ENCODE measurements at places on chromosomes 5 and 9.

- DNase-seq, result peak; percentile 32
These were observed 681 bp downstream of the MAN2A1 start for GRCh38 chr5:109690242-109690974.

DNA sequence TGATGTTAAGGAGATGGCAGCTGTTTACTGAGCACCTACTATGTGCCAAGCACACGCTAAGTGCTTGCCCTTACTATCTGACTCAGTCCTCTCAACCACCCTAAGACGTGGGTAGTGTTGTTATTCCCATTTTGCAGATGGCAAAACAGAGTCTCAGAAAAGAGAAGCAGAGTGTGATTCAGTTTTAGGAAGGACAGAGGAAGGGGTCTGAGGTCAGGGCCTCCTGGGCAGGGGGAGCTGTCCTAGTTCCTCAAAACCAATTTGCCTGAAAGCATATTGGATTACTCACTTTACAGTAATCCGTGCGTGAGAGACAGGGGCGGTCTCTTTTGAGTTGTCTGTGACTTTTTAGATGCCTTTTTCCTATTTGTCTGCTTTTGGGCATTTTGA, 23.2 kb downstream of the DNM1 start:
- DNase-seq, result no peak

GRCh38 chr5:55234121-55234700, 803 bp upstream of the CCNO start:
- no peak for DNase-seq

DNA sequence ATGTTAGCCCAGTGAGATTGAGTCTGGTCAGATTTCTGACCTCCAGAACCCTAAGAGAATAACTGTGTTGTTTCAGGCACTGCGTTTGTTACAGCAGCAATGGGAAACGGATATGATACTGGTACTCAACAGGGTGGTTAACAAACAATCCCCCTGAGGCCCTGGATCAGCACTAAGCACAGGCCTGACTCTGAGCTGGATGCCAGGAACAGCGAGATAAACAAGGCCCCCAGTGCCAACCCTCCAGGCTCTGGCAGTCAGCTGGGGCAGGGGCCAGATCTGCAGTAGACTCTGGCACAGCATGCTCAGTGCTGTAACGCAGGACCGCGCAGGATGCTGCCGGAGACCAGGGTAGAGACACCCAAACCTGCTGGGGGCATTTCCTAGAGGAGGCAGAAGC, 22.1 kb downstream of the CPLX2 start:
- no peak for DNase-seq

GRCh38 chr5:110752953-110753352, 14.1 kb downstream of the SLC25A46 start:
- no peak for DNase-seq

- no peak for DNase-seq
These were observed 446.0 kb downstream of the ISL1 start for GRCh38 chr5:51829230-51829629.

- DNase-seq, result no peak
These were observed 40.0 kb upstream of the CACNA1B start for GRCh38 chr9:137837345-137838278.

DNA sequence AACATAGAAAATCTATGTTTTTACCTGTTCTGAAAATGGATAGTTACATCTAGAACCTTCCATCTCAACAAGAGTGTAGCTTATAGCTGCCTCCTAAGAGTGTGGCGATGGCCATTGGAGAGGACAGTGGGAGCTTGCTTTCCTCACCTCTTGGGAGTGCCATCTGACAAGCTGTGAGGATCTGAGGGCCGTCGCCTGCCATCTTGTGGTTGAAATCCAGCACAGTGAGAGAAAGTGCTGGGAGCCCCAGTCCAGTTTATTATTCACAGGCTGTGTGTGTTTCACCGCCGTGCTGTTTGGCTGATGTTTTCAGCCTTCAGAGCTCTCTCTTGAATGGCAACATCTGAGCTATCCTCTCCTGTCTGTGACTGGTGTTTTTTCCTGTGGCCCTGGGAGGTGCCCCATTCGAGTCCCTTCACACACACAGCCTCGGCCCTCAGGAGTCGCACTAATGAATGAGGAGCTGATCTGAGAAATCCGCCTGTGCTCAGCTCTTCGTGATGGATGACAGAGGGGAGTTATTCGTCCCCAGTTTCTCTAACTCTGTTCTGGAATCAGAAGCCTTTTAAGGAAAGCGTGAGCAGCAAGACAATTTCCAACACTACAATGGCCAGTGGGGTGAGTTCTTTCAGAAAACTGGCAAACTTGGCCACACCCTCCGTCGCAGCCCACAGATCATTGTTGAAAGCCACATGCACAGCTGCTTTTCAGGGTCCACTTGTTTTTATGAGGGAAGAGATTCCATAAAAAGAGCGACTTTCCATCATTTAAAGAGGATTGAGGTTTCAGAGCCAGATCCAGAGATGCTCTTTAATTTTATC, 170.3 kb downstream of the PDZD2 start:
- DNase-seq, result no peak

GRCh38 chr5:133289686-133290367, 238.0 kb downstream of the HSPA4 start:
- no peak for DNase-seq

GRCh38 chr9:20043461-20043860, 254.6 kb upstream of the SLC24A2 start:
- no peak for DNase-seq

- no peak for DNase-seq
These were observed 3.8 kb upstream of the SYNPO start for GRCh38 chr5:150636391-150637244.

GRCh38 chr9:109535365-109535764, 37.3 kb upstream of the PTPN3 start:
- DNase-seq, result no peak

DNA sequence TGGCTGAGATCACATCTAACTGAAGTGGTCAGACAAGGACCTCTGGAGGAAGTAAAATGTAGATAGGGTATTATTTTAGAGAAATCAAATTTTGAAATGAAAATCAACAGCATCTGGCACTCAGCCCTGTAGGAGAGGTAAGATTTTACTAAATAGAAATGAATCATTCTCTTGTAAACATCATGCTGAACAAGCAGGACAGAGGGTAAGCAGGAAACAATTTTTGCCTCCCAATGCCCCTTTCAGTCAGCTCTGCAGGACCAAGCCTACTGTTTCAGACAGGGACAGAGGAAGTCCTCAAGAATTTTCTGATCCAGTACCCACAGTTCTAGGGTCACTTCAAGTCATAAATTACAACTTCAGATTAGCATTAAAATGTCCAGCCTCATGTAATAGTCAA, 190.1 kb downstream of the ESM1 start:
- no peak for DNase-seq

GRCh38 chr9:121300283-121301119, 32.5 kb downstream of the GSN start:
- DNase-seq, result no peak

GRCh38 chr9:109894921-109895758, 115.1 kb downstream of the PALM2AKAP2 start:
- DNase-seq, result no peak

GRCh38 chr5:141668601-141669265, 13.3 kb downstream of the ARAP3 start:
- no peak for DNase-seq

- no peak for DNase-seq
These were observed 51.4 kb upstream of the BNC2 start for GRCh38 chr9:16921855-16922254.

DNA sequence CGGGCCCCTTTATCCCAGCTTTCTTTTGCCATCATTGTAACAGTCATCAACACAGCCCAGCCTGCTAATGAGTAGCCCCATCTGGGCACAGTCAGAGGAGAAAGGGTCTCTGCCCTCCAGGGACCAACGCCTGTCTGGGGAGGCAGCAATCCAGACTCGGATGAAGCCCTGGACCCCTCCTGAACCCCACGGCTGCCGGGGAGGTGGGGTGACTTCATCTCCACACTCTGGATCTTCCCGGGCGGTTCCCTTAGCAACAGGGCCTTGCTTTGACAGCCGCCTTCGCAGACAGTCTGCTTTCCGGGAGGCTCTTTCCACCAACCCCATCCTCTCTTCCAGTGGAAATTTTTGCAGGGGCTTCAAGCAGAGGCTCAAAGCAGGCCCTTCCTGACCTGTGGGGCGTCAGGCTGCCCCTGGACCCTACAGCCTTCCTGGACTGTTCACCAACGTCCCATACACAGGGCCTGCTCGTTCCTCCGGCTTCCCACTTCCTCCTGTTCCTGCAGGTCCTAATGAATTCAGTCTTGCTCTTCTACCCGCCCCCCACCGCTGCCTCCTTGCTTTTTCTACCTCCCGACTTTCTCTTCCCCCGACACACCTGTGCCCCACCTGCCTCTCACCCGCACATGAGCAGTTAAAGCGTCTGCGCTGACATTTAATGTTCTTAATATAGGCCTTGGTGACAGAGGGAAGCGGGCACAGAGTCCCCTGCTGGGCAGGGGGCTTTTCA, 161.7 kb upstream of the MVB12B start:
- DNase-seq, result no peak

DNA sequence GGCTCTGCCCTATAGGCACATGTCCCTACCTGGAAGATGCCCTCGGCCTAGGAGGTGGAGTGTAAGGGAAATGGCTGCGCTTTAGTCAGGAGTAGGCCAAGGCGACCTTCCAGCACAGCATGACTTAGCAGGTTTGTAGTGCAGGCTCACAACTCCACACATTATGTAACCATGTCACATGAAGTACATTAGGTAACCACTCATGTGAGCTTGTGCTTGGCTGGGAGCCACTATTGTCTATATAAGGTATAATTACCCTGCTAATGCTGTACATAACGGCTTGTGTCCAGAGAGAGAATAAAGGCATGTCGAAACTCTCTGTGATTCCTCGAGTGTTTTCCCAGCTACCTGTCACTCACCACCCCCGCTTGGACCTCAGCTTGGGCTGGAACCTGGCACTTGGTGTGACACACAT, 74.9 kb downstream of the CAMK4 start:
- DNase-seq, result no peak

DNA sequence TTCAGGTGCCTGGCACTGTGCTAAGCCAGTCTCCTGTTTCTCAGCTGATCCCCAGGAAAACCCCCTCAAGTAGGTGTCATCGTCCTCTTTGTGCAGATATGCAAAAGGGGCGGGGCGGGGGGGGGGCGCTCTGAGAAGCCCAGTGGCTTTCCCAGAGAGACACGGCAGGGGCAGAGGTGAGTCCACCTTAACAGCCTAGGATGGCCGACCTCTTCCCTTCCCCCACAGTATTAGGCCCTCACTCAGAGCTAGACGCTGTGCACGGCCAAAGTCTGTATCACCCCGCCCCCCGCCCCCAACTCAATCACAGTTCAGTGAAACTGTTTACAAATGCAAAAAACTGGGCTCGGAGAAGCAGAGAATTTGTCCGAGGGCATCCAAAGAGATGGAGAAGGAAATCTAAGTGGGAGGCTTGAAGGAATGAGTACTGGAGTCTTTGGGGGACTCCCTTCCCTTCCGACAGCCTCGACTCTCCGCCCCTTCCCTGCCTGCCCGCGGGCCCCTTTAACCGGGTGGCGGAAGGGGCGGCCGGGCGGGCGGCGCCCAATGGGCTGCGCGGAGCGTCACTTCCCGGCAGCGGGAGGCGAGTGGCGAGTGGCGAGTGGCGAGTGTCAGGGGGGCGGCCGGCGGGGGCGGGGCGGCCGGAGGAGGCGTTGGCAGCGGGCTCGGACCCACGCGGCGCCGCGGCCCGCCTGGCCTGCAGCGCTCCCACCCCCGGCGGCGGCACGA, at the start of gene ERGIC1:
ERGIC1 (plus strand) TSS at position 566 of the 729 bp plus-strand sequence; CDS start at position 729, 163 bp downstream.
- peak; percentile 62 for DNase-seq

GRCh38 chr9:128078504-128079434, 10.7 kb downstream of the SLC25A25 start:
- peak; percentile 32 for DNase-seq
